ENCODE measurements at places on chromosomes 16 and 17.

GRCh38 chr16:84462296-84463210, 41.9 kb downstream of the MEAK7 start:
- no peak for DNase-seq

GRCh38 chr16:4624827-4625559, 367 bp downstream of the MGRN1 start:
- DNase-seq = no peak

DNA sequence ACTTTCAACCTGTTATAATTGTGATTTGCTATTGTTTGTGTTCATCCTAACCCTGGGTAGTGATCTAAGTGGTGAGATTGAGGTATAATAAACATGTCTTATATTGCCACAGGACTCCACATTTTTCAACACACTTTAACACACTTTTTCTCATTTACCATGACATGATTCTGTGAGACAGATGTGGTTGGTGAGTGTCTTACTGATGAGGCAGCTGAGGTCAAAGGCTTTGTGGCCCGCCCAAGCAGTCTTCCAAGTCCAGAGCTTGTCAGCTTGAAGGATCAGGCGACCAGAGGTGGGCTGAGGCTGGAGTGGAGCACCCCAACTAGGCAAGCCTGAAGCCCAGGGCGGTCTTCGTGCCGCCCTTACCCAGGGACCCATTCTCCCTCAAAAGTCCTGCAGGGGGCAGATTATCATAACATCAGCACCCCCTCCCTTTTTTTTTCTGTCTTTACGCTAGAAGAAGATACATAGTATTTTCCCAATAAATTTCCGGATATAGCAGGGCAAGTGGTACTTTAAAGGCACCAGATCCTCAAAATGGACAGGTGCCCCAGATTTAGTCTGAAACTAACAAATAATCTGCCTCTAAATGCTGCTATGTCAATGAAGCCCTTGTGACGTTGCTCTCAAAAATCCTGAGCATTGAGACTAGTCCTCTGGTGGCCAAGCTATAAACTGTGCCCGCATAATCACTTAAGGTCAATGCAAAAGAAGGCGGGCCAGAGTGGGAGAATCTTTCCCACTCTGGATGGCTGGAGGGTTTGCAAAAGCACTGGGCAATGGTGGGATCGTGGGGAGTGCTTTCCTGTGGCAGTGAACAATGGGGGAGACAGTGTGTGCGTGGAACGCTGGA, 21.1 kb downstream of the KCTD19 start:
- no peak for DNase-seq

DNA sequence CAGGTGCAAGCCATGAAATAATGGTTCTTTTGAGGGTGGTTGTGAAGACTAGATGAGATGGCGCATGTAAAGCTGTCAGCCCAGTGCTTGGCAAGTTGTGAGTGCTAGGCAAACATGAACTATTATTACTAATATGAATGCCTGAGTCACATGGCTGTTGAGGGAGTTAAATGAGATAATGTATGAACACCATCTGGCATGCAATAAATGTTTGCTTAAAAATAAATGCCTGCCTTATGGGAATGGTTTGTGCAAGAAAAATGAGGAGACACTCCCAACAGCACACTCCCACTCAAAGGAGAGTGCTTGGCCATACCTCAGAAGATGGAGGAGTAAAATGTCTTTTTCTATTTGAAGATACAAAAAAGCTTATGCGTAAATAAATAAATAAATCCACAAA, 3.6 kb downstream of the MAPK3 start:
- DNase-seq = no peak

- no peak for DNase-seq
Measured at GRCh38 chr16:64974381-64974780, 147.5 kb downstream of the CDH11 start.

DNA sequence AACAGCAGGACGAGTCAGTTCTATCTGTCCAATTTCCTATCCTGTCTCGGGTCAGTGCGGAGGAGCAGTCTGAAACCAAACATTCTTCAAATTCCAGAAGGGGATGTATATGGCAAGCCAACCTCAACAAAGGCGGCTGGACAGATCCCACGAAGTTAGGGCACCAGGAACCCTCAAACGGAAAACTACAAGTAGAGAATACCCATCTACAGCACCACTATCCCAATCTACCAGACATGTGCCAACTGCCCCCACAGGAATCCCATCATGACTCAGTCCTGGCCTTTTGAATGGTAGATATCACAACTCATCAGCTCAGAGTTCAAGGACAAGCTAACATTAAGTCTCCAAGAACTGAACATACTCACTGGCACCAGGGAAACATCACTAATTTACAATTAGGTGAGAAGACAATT, 2.3 kb downstream of the NAT9 start:
- DNase-seq = no peak

- DNase-seq = no peak
Measured at GRCh38 chr17:31493656-31494155, 102.2 kb downstream of the RAB11FIP4 start.

DNA sequence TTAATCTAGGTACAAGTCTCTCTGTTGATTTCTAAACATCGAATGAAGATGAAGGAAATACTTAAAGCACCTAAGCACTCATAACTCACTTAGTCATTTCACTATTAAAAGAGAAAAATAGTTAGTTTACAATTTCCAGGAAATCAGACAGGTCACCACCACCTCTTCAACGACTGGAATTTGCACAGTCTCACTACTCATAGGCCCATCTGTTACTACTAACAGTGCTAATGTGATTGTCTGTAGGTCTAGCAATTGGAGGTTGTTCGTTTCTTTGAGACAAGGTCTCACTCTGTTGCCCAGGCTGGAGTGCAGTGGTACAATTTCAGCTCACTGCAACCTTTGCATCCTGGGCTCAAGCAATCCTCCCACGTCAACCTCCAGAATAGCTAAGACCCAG, 444.6 kb downstream of the MAF start:
- no peak for DNase-seq

- no peak for DNase-seq
Measured at GRCh38 chr17:63378411-63379375, 67.4 kb downstream of the CYB561 start.

GRCh38 chr16:48575471-48576050, 34.4 kb downstream of the N4BP1 start:
- no peak for DNase-seq

GRCh38 chr16:59210955-59211541, 476.9 kb upstream of the GOT2 start:
- DNase-seq = no peak

DNA sequence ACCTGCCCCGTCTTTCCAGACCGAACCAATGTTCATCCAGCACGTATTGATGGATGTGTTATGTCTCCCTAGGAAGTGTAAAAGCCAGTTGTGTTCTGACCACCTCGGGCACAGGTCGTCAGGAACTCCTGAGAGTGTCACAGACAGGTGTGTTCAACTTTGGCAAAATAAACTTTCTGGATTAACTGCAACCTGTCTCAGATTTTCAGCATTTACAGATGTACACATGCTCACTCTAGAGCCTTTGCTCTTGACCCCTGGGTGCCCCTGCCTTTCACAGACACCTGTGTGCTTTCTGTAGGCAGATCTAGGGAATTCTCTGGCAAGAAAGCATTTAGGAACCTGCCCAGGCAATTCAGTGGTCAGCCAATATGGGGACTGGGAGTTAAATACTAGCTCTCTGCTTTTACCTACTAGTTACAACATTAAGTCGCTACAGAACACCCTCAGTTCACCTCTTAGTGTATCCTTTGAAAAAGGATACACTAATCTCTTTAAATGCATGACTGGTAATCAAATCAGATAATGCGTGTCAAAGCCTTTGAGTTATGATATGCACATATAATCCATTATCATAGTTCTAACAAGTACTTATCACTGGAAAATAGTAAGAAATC, 188.9 kb downstream of the CPPED1 start:
- no peak for DNase-seq

- DNase-seq = no peak
Measured at GRCh38 chr17:59775786-59776350, 68.4 kb downstream of the VMP1 start.

DNA sequence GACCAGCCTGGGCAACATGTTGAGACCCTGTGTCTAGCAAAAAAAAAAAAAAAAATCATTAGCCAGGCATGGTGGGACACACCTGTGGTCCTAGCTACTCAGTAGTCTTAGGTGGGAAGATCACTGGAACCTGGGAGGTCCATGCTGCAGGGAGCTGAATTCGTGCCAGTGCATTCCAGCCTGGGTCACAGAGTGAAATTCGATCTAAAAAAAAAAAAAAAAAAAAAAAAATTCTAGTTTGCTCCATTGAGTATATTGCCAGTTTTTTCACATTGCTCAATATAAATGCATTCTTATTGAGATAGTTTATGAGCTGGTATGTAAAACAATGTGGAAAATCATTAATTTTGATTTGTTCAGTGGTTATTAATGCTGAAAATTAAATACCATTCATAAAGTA, 52.0 kb downstream of the ABHD15 start:
- no peak for DNase-seq
